Foreskin keratinocyte (primary cell): ENCODE measurements at places on chromosomes 5 and 9.
A peak's percentile ranks its signal among the peaks of the same experiment; 100 is the strongest.

DNA sequence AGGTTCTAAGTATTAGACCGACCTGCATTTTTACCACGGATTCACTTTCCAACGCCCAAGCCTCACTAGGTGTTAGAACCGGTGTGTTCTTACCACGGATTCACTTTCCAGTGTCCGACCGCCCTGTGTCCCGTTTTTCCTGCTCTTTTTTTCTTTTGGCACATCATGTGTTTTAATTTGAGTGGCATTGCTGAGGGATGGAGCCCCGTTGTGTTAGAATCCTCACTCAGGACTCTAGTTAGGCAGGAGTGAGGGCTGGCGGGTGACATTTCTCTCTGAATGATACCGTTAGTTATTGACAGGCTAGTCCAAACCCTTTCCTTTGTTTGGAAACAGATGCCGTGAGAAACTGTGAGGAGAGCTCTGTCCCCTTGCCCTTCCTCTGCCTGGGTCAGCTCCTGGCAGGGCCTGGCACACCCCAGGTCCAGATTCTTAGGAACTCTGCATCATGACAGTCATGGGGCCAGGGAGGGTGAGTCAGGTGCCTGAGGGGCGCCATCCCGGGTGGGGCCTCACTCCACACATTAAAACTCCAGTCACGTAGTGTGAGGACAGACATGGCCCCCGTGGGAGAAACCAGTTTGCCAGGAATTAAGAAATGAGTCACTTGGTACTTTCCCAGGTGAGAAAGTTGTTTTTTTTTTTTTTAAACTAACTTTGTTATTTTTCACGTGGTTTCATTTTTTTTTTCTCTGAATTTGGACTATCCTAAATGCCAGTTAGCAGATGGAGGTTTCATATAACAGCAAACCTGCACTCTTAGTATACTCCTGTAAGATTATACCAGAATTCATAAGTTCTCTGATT, 15.8 kb downstream of the EXOC3 start:
- DNase-seq, result peak; percentile 80

- DNase-seq, result peak; percentile 81
Measured at GRCh38 chr9:107755246-107755645, 265.7 kb upstream of the KLF4 start.

DNA sequence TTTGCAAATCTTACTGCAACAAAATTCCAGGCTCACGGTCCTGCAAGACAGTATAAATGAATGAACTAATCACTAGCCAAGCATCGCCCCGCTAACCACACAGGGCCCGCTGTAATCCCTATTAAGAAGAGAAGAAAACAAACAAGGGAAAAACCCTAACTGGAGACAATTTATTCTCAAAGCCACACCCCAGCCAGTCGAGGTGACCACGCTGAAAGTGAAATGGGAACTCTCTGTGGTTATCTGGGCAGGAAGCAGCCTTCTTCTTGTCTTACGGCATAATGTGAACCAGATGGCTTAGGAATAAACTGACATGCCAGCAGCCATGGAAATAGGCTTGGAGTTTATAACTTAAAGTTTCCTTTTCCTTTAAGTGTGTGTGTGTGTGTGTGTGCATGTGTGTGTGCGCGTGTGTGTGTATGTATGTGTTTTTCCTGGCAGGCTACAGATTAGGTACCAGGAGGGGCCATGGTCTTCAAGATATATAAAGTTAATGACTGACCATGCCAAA, 120.2 kb downstream of the SEMA6A start:
- no peak for DNase-seq

DNA sequence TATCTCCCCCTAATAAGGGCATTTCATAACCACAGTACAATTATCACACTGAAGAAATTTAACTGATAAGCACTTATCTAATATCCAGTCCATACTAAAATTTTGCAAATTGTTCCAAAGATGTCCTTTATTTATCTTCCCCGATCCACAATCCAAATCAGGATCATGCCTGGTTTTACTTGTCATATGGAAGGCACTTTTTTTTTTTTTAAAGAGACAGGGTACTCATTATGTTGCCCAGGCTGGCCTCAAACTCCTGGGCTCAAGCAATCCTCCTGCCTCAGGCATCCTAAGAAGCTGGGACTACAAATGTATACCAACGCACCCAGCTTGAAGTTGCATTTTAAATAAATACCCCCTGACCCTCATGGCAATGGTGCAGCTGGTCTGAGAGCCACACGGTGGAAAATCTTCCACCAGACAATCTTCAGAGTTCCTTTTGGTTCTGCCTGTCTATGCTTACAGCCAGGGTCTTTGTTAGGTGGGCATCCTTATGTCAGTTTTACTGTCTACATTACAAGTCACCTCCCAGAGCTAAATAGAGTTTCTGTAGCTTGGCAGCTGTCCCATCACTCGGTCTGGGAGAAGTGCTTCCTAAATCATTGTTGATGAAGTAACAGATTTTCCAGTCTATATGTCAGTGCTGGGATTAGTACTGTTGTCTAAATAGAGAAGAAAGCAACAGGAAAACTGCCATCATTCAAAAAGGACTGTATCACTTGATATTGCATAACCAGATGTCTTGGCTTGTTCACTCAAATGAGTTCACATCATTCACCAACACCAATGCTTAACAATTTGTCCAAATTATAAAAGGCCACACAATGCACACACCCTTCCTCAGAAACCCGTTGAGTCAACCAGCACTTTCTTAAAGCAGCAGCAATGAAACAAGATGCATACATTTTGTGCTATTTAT, 26.4 kb downstream of the PTPN3 start:
- DNase-seq, result no peak

- DNase-seq, result no peak
Measured at GRCh38 chr9:113153599-113153998, 2.8 kb downstream of the SLC31A2 start.

DNA sequence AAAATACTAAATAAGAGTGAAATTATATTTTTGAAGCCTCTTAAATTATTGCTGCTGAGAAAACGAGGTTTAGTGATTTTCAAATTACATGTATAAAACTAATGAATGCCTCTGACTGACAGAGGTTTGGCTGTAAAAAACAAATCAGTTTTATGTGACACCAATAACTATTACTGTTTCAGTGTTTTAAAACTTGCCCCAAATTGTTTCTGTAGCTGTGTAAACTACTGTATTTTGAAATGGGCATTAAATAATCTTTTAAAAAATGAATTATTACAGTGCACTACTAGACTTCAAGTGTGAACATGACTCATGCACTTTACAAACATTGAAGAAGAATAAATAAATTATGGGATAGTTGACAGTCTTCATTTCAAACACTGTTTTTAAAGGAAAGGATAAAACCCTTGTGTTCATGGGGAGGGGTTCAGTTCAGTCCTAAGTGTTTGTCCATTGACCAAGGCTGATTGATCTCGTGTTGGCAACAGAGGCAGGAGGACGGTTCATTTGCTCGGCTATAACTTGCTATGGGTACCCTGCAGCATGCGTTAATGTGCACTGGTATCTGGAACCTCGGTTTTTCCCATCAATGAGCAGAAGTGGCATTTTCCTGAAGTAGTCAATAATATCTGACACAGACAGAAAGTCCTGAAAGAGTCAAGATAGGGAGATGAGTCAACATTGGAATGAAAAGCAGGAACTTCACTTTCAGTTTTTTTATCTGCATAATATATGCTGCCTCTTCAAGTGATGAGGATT, 15.6 kb downstream of the C5orf58 start:
- DNase-seq, result no peak

GRCh38 chr5:171168171-171168570, 140.9 kb upstream of the TLX3 start:
- DNase-seq, result no peak

GRCh38 chr5:110842948-110843347, 104.1 kb downstream of the SLC25A46 start:
- DNase-seq, result no peak

- no peak for DNase-seq
Measured at GRCh38 chr5:115873392-115873791, 31.7 kb downstream of the AP3S1 start.

- no peak for DNase-seq
Measured at GRCh38 chr9:88243736-88244135, 105.5 kb upstream of the SPATA31C2 start.

DNA sequence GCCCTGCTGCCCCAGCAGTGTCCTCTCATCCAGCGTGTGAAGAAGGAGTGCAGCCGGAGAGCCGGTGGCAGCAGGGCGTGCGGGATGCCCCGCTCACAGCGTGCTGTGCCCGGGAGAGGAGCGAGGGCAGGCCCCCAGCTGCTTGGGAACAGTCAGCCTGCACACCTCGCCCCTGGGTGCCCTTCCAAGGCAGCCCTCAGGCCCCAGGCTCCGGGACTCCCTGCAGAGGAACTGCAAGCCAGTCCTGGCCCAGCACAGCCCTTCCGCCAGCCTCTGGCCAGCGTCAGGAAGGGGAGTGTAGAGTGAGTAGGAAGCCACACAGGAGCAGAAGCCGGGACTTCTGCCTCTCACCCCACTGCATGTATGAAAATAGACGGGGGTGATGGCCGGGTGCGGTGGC, 43.5 kb downstream of the ADAMTS2 start:
- no peak for DNase-seq

GRCh38 chr5:34001241-34001841, 6.5 kb downstream of the AMACR start:
- no peak for DNase-seq

DNA sequence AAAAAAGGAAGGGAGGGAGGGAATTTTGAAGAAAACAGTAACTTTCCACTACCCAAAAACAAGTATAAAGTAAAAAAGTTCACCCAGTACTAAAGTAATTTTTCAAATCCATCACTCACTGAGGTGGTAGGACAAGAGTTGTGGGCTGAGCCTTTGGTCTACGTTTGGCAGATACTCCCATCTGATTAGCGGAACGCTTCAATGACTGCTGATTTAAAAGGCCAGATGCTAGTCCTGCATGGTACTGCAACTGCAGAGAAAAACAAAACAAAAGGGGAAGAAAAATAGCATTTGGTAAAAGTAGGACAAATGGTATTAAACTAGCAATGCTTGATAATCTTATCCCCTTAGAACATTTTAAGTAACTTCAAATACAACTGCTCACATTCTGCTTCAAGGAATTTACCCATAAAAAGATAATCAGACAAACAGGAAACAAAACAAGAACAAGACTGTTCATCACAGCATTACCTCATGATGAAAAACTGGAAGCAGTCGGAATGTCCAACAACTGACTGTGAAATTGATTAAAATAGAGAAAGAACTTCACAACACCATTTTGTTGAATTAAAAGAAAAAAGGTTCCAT, 65.4 kb downstream of the MED27 start:
- DNase-seq, result no peak

DNA sequence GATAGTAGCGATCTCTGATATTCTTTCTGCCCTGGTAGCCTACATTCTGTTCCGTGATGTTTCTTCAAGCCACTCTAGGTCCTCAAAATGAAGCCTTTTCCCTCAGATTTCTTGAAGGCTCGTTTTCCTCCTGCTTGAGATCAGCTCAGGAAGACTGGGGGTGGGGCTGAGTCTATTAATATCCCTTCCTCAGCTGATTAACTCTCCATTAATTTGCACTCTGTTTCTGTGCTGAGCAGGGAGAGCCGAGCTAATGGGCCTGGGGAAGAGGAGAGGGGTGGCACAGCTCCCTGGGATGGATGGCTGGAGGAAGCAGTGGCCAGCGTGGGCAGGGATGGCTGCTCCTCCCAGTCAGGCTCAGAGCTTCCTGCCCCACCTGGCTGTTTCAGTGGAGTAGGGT, 93.3 kb downstream of the PPARGC1B start:
- no peak for DNase-seq

- DNase-seq, result no peak
Measured at GRCh38 chr5:120137582-120137981, 326.5 kb upstream of the PRR16 start.
